ENCODE measurements at places on chromosomes 4 and X.

DNA sequence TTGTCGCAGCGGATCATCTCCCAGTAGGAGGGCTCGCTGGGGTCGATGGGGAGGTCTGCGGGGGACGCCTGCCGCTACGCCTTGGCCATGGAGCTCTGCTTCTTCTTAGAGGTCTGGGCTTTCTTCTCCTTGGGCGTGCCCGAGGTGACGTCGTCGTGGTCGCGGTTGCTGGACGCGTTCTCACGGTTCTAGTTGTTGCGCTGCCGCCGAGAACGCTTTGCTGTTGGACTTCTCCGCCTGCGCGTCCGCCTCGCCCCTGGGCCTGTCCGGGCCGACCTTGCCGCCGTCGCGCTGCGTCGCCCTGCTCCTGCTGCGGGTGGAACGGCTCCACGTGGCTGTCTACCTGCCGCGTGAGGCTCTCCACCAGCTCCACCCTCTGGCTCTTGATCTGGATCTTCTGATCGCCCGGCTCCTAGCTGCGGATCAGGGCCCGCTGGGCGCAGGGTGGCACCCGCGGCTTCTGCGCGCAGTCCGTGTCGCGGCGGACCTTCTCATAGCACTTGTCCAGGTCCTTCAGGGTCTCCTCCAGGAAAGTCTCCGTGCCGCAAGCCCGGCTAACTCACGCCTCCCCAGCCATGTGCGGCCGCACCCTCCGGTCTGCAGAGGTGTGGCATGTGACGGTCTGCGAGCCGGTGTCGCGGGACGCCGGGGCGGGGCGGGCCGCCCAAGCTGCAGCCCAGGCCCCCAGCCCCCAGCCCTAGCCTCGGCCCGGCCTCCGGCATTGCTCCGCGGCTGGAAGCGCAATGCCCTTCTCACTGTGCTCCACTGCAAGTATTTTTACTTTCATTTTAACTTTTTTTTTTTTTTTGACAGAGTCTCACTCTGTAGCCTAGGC, 40.5 kb upstream of the OGT start:
- DNase-seq, result peak; percentile 46

GRCh38 chr4:95000076-95000648, 242.4 kb downstream of the BMPR1B start:
- no peak for DNase-seq

- no peak for DNase-seq
Observed at GRCh38 chrX:110276778-110277177, 41.1 kb downstream of the AMMECR1 start.

DNA sequence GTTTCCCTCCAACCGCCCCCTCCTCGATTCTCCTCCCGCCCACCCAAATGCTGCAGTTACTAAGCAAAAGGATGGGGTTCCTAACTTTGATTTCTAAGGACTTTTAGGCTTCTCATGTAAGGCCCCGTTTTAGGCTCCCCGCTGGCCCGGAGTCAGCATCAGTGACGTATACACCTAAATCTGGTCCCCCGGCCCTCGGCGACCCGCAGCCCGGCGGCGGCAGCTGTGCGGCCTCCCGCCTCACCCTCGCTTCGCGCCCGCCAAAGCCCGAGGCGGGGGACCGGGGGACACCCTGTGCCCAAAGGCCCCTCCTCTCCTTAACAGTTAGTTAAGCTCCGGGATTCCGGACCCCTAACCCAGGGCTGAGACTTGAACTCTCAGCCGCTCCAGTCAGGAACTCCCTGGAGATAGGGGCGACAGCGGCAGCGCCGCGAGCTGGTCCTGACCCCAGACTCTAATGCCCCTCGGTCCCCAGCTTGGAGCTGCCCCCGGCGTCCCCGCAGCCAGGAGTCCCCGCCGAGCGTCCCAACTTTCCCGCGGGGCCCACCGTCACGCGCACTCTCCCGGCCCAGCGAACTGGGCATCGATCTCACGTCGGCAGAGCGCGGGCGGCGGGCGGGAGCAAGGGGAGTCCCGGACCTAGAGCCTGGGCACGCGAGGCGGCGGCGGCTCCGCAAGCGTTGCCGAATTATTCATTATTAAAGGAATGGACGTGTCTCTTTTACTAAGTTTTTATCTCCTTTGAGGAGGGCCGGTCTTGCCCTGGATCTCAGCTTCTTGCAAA, 1.5 kb upstream of the NR3C2 start:
- no peak for DNase-seq

DNA sequence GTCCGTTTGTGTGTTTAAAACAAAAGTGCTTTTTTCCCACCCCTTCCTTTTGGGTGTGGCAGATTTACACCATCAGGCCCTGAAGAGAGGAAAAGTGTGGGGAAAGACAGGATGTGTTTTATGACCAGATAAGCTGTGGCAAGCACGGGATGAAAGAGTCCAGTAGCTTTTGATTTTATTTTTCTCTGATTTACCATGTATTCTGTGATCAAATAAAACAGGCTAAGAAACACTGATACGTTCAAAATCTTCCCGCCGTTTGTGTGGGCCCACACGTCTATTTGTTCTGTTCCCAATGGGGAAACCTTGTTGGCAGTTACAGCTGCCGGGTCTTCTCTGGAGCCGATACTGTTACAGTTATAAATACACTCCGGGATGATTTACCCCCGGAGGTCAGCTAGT, 10.8 kb downstream of the LRP2BP start:
- no peak for DNase-seq

GRCh38 chr4:54999003-54999402, 126.4 kb downstream of the KDR start:
- no peak for DNase-seq

DNA sequence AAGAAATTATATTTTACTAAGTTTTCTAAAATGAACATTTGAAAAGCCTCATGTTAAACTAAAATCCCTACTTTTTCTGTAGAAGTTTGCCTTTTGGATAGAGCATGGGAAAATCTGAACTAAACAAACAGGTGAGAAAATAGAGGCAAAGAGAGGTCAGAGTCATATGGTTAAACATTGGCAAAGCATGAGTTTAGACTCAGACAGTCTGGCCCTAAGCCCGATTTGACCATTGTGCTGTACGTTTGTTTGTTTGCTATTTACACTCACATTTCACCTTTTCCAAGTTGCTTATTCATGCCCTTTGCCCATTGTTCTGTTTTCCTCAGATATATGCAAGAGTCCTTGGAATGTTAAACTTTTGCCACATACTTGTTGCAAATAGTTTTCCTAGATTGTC, 85.4 kb downstream of the TIGD2 start:
- DNase-seq, result no peak

DNA sequence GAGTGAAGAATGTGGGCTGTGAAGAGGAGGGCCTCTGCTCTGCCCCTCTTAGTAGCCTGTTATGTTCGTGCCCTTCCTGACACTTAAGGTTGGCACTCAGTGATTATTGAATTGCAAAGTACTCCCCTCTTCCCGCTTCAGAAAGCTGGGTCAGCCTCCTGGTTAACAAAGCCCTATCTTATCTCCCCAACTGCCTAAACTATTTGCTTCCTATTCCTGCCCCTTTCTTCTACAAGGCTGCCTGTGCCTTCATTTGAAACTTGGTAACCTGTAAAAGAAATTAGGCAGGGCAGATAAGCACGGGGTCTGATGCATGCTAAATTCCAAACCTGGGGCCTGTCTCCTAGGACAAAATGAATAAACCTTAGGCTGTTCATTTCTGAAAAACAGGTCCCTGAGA, 23.1 kb upstream of the TMEM150C start:
- no peak for DNase-seq

Measured in DMS79 treated with DMSO at 0.1 percent for 48 hours (cell line).